ENCODE measurements at places on chromosomes 5 and 9.

- no peak for DNase-seq
Observed at GRCh38 chr5:143360755-143361154, 42.7 kb downstream of the NR3C1 start.

DNA sequence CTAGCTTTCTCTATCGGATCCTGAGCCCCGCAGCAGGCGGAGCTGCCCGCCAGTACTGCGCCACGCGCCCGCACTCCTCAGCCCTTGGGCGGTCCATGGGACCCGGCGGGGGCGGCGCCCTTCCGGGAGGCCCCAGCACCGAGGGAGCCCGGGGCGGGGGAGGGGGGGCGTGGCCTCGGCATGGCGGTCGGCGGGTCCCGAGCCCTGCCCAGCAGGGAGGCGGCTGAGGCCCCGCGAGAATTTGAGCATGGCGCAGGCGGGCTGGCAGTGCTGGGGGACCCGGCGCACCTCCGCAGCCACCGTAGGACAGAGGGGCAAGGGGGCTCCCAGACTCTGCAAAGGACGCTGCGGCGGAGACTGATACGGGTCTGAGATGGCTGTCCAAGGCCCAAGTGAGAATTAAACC lies 6.8 kb downstream of the ZDHHC11B start:
- DNase-seq, result no peak

DNA sequence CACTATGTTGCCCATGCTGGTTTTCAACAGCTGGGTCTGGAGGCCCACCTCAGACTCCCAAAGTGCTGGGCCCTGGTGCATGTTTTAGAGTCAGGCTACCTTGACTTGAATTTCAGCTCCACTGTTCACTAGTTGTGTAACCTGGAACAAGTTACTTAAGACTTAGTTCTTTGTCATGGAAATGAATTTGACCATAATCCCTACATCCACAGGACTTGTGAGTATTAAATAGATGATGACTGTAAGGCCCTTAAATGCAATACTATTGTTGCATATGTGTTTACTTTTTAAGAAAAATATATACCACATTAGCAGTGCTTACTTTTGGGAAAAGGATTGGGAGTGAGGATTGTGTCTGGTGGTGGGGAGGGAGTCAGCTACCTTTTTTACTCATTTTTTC lies 16.4 kb downstream of the PAIP2 start:
- DNase-seq, result no peak

DNA sequence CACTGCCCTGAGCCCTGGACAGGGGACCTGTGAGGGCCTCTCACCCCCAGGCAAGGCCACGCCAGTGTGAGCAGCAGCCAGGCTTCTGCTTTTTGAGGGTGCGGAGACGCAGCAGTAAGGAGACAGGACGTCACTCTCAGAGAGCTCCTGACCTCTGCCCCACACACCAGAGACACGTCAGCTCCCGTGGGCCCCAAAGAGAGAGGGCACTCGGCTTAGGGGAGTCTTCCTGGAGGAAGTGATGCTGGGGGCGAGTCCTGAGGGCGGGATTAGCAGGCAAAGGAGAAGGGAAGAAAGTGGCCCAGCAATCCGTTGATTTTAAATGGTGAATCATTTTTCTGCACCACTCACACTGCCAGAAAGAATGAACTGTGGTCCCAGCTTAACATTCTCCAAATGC lies 24.0 kb upstream of the SLC9A3 start:
- DNase-seq, result no peak

GRCh38 chr9:123867034-123867433 lies 62.9 kb downstream of the DENND1A start:
- no peak for DNase-seq

- DNase-seq, result no peak
Observed at GRCh38 chr5:137565450-137565849, 66.3 kb upstream of the SPOCK1 start.

GRCh38 chr9:117521293-117521692 lies 106.4 kb upstream of the ASTN2 start:
- no peak for DNase-seq

- DNase-seq, result peak; percentile 52
Observed at GRCh38 chr5:62649476-62650113, 71.0 kb downstream of the LRRC70 start.

Data from DND-41 (cell line).